ENCODE measurements at places on chromosomes 12 and 14.
A peak's percentile ranks its signal among the peaks of the same experiment; 100 is the strongest.

- no peak for DNase-seq
Measured at GRCh38 chr12:128326406-128326805, 59.4 kb downstream of the TMEM132C start.

DNA sequence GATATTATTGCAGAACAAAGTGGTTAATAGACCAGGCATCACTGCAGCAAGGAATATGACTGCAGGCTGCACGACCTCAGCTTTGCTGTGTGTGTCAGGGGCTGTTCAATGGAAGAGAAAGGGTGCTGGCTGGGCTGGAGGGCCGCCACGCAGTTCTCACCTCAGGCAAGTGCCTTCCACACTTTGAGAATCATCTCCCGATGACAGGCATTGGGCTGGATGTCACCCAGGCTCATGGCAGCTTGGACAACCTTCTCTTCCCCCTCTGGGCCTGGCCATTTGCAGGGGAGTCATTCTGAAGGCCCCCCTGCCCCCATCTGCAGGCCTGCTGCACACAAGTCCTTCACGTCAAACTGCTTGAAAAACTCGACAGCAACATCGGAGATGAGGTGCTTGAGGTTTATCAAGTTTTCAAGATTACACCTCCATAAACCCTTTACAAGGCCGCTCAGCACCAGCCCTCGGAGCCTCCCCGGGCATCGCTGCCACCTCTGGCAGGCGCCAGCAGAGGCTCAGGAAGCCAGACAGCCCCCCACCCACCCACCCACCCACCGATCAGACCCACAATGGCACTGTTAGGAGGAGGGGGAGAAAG lies 165.9 kb upstream of the GSC start:
- no peak for DNase-seq

DNA sequence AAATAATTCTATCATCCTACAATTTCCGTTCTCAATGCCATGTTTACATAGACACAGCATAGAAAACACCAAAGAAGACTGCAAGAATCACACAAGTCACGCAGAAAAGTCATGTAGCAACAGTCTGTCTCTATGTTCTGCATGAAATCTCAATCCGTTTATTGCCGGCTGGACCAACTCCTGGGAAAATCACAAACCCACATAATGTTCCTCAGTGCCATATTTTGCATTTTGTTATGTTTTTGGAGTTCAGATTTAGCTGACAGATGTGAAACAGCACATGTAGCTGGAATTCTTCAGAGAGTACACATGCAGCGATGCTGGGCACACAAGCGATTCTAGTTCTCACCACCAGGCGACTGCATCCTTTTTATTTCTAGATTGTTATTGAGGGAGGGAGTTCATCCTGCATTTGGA lies 193.1 kb downstream of the APAF1 start:
- no peak for DNase-seq

GRCh38 chr12:48018618-48018995 lies 14.3 kb upstream of the COL2A1 start:
- no peak for DNase-seq

DNA sequence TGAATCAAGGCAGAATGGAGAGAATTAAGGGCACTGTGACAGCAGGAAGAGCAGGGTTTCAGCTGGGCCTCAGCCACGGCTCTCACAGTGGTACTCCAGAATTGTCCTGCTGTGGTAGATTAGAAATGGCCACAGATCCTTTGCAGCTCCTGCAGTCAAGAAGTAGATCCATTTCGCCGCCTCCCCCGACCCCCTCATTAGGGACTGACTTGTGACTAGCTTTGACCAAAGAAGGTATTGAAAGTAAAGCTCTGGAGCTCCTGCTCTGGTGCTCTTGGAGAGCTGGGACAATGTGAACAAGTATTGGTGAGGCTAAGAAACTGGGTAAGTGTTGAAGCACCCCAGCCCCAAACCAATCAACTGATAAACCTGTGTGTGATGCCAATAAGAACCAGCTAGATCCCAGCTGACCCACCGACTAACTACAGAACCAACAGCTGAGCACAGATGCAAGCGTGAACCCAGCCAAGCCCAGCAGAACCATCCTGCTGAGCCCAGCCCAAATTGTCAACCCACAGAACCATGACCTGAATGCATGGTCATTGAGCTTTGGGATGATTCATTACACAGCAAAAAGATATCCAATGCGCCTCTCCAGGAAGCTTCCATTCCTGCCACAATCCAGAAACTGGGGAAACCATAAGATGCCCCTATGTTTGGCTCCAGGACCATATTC lies 50.7 kb downstream of the JAG2 start:
- no peak for DNase-seq

- no peak for DNase-seq
Measured at GRCh38 chr12:54603872-54604271, 15.4 kb upstream of the PPP1R1A start.

- no peak for DNase-seq
Measured at GRCh38 chr14:33987565-33988080, 36.7 kb upstream of the EGLN3 start.

DNA sequence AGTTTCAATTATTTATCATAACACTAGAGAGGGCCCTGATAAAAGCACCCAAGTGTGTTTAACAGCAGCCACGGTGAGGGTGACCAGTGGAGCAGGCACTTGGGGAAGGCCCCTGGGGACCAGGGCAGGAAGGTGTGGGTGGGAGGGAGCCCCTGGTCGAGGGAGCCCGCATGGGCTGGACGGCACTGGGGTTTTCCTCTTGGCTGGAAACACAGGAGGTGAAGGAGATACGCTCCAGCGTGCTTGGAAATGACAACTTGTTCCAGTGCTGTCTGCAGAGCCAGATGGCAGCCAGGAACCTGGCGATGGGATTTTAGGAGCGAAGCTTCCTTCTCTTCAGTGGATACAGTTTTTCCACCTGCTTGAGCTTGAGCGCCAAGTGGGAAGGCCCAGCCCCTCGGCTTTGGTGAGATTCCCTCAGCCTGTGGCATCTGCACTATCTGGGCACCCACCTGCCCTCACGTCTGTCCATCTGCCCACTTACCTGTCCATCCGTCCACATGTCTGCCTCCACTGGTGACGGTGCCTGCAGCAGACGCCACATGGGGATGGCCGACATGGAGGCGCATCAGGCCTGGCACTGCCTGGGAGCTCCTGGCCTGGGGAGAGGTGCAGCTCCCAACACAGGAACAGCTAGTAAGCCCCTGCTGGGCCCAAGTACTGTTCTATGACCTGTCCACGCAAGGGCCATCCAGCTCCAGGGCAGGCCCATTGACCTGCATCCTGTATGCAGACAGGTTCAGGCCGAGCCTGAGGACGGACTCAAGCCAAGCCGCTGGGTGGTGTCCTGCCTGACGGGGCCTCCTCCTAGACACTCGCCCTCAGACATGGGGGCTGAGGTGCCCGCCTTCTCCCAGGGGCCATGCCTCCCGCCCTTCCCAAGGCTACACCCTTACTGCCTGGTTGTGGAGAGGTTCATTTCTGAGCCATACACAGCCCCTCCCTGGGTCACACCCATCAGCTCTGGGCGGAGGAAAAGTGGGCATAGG lies 192.2 kb upstream of the C14orf180 start:
- no peak for DNase-seq

DNA sequence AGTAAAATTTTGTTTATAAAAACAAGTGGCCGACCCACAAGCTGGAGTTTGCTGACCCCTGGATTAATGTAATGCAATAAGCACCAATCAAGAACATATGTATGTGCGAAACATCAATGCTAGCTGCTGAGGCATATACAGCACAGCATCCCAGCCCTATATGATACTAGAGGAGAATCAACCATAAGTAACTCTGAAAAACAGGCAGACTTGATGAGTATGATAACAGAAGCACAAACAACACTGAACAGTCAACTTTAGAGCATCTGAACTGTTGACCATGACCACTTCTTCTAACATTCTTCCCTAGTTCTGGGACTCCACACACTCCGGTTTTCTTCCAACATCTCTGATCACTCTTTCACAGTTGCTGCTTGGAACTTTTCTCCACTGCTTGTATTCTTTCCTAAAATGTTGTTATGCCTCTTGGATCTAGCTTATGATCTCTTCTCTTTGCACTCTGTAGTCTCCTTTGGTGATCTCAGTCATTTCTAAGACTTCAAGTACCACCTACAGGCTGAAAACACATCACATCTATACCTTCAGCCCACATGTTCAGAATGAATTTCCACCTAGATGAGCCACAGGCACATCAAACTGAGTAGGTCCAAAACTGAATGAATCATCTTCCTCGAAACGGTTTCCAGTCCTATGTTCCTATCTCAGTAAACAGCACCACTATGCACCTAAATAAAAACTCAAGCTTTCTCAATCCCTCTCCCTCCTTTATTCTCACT lies 57.2 kb downstream of the STXBP6 start:
- DNase-seq: no peak

- DNase-seq: peak; percentile 76
Measured at GRCh38 chr12:14260011-14260993, 105.2 kb upstream of the ATF7IP start.

- DNase-seq: no peak
Measured at GRCh38 chr12:130932061-130932930, 21.4 kb upstream of the ADGRD1 start.

GRCh38 chr14:74978416-74978947 lies 23.1 kb upstream of the PGF start:
- no peak for DNase-seq

GRCh38 chr14:94451091-94451771 lies 1.4 kb downstream of the SERPINA11 start:
- no peak for DNase-seq

- no peak for DNase-seq
Measured at GRCh38 chr14:75928690-75929181, 53.1 kb downstream of the TGFB3 start.

- peak; percentile 68 for DNase-seq
Measured at GRCh38 chr14:69763761-69764510, 3.0 kb upstream of the SRSF5 start.

- no peak for DNase-seq
Measured at GRCh38 chr14:89912221-89912620, 42.3 kb downstream of the EFCAB11 start.

- no peak for DNase-seq
Measured at GRCh38 chr12:52383331-52383730, 2.1 kb downstream of the KRT84 start.

GRCh38 chr14:69260190-69260860 lies 367 bp downstream of the GALNT16 start:
- DNase-seq: no peak

- DNase-seq: no peak
Measured at GRCh38 chr12:3632256-3632655, 120.7 kb downstream of the CRACR2A start.

GRCh38 chr14:77113644-77114043 lies 15.6 kb downstream of the CIPC start:
- no peak for DNase-seq

DNA sequence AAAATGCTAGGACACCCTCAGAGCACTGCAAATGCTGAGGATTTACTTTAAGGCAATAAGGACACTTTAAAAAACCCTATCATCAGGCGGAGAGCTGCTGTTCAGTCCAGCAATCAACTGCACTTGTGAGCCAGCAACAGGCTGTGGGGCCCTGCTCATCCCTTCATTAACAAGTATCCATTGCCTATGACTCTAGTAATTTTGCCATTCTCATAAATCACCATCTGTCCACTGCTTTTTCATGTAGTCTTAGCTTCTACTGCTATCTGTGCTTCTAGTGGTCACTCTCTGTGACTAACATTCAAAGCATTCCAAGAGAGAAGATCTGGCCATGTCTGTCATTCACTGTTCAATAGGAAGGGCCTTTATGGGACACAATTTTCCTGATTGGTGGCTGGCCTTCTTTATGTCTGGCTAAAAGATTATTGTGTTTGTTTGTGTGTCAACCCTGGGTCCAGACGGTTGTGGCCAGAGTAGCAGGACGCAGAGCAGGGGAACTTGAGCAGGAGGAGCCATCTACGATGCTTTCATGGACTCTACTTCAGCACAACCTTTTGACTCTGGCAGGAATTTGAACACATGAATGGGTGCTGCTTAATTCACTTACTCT lies 3.6 kb upstream of the KRAS start:
- no peak for DNase-seq

GRCh38 chr14:85310491-85311272 lies 219.3 kb upstream of the FLRT2 start:
- DNase-seq: no peak

GRCh38 chr12:11798856-11799501 lies 149.5 kb downstream of the ETV6 start:
- no peak for DNase-seq

DNA sequence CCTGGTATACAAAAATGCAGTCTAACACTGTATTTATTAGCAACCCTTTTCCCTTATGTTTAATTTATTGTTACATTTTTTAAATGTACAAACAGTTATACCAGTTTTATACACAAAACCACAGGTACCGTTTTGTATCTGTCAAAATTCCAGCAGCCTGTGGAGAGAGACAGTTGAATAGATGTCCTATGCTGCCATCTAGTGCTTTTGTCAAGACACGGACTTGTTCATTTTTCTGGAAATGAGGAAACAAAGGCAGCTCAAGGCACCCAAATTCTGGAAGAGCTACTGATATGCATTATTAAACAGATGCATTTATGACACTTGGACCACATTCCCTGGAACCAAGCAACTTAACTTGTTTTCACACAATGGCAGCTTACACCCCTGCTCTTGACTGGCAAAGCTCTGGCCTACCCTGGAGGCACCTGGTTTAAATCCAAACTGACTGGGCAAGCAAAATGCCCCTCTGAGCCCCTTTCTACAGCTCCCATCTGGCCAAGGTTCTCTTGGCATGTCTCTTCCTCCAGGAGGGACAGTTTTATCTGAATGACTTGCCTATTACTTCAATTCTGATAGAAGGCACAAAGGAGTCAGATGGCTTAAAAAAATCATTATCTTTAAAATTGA lies 286.9 kb upstream of the PRKD1 start:
- no peak for DNase-seq

- no peak for DNase-seq
Measured at GRCh38 chr12:47862881-47863280, 41.9 kb downstream of the VDR start.

DNA sequence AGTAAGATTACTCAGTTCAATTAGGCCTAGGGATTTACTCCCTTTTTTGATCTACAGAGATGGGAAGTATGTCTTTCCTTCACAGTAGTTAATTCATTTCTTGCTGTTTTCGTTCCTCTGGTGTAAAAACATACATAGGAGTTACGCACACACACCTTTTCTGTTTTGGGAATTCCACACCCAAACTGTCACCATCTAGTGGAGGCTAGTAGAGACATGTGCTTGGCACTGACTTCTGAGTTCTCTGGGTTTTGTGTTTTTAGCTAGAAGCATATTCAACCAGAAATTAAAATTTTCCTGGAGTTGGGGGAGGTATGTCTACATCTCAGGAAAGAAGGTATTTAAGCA lies 1.4 kb downstream of the SUSD6 start:
- DNase-seq: no peak

GRCh38 chr12:62957233-62957953 lies 22.4 kb upstream of the PPM1H start:
- DNase-seq: no peak

Data from CD14-positive monocyte (primary cell).